Activated T-helper 1 cell treated with Interleukin-2 at 50 U/mL for 16 hours (primary cell): ENCODE measurements at places on chromosomes 4 and X.

DNA sequence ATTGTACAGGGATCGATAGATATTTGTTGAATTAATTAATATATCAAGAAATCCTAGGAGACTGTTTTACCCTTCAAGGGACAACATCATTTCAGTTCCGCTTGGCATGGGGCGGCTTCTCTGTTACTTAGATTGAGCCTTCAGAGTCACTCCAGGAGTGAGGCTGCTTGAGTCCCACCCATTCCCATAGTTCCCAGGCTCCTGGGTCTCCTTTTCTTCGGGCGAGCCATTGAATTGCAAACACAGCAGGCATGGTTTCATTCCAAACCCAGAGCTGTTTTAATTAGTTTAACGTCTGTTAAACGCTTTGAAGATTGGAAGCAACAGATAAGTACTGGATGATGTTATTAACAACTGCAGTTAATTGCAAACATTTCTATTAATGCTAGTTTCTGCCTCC is 571 bp upstream of the EDA start:
- DNase-seq = no peak

GRCh38 chr4:145935253-145936141 is 3.1 kb downstream of the ZNF827 start:
- DNase-seq = no peak

- DNase-seq = no peak
Observed at GRCh38 chr4:127905029-127905428, 24.3 kb downstream of the PLK4 start.

DNA sequence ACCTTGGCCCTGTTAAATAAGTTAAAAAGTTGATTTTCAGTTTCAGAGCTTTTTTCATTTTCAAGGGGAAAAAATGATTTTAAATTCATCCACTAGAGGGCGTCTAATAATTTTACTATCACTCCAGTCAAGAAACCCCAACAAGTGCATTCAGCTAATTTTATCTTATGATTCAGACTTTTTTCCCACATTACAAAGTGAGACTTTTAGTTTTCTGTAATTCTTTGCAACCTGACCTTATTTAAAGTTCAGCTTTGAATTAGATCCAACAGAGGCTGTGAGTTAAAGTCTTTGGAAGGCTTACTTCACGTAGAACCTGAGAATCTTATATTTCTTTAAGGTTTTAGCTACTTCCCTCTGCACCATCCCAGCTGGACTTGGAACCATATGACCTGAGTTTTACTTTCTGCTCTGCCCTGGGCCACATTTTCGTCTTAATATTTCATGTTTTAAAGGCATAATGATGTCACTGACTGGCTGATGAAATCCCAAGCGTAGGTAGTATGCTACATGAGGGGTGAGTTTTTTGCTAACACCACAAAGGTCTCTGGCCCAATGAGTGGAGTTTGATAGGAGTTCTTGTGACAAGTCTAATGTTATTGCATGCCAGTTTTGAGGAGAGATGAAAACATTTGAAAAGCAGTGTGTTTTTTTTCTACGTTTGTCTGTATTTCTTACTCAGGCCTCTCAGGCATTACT is 7.2 kb downstream of the GNRHR start:
- no peak for DNase-seq

GRCh38 chr4:81789741-81790399 is 318.2 kb upstream of the RASGEF1B start:
- no peak for DNase-seq

- no peak for DNase-seq
Observed at GRCh38 chr4:8029689-8030088, 90.0 kb upstream of the AFAP1 start.

- no peak for DNase-seq
Observed at GRCh38 chrX:39164212-39164611, 363.0 kb downstream of the MID1IP1 start.

DNA sequence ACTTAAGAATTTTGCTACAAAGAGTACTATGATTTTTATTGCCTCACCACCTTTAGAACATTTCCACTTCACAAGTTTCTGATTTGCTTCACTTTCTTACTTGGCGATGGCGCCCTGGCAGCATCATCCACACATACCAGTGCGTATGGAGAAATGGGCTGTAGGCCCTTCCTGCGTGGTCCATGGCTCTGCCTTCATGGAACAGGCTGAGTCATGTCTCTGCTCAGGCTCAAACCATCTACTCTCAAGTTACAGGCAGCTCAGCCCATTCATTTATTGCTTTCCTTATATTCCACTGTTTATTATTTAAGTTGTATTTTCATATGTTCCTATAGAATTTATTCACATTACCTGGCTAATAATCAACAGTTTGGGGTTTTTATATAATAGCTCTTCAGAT is 21.1 kb downstream of the CASP3 start:
- DNase-seq = no peak

- peak; percentile 11 for DNase-seq
Observed at GRCh38 chr4:1012034-1012739, 761 bp downstream of the FGFRL1 start.

DNA sequence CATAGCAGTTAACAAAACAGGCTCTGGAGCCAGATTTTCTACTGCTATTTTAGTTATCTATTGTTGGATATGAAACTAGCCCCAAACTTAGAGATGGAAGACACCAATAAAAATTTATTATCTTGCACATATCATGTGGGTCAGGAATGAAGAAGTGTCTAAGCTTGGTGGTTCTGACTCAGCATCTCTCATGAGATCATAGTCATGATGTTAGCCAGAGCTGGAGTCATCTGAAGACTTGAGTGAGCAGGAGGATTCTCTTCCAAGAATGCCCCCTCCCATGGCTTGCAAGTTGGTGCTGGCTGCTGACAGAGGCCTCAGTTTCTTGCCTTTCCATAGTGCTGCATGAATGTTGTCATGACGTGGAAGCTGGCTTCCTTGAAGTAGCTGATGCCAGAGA is 68.2 kb upstream of the TAPT1 start:
- DNase-seq = no peak

DNA sequence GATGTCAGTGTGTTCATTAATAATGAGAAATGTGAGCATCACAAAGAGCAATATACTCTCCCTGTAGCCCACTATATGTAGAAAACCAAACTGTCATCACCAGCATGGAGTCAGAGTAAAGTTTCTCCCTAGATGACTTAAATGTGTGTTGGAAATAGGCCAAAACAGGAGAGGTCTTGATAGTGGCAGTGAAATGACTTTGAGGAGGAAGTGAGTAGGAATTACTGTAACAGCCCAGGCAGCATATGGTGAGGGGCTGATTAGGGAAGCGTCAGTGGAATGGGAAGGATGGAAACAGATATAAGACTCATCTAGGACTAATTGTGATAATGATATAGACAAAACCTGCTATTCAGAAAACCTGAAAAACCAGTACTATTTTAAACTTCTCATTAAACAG is 83.9 kb downstream of the ATXN3L start:
- DNase-seq = no peak

GRCh38 chrX:14927401-14927800 is 54.2 kb downstream of the MOSPD2 start:
- no peak for DNase-seq

- no peak for DNase-seq
Observed at GRCh38 chr4:94304365-94304971, 38.2 kb downstream of the HPGDS start.

DNA sequence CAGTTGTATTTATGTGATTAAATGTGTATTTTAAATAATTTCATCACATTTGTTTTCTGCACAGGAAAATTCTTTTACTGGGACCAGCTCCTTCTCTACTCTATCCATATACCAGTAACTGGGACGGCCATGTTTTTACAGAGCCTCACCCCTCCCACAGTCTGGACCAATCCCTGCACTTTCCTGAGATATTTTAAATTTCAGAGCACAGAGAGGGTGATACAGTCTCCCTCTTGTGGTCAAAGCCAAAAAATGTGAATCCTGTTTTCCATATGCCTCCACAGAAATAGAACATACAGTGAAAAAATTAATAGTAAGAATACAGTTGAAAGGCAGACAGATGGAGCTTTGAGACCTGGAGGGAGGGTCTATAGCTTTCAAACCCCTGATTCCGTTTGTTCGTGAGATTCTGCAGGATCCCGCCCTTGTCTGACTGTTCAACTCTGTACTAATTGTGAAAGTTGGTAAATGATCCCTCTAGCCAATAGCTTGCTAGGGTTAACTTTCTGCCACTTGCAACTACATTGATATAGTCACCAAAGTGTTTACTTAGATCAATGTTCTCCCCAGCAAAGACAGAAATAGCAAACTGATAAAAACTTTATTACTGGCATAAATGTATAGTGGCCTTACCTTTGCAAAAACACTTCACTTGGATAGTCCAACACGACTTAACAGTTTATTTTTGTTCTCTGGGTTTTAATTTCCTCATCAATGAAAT is 172.2 kb downstream of the PPARGC1A start:
- DNase-seq = no peak

- no peak for DNase-seq
Observed at GRCh38 chr4:95294321-95294720, 254.5 kb downstream of the UNC5C start.

GRCh38 chr4:84366161-84366560 is 132.9 kb downstream of the NKX6-1 start:
- no peak for DNase-seq

- DNase-seq = no peak
Observed at GRCh38 chrX:134676436-134676835, 18.2 kb upstream of the PLAC1 start.

GRCh38 chr4:121822796-121823504 is 733 bp downstream of the CCNA2 start:
- DNase-seq = no peak

DNA sequence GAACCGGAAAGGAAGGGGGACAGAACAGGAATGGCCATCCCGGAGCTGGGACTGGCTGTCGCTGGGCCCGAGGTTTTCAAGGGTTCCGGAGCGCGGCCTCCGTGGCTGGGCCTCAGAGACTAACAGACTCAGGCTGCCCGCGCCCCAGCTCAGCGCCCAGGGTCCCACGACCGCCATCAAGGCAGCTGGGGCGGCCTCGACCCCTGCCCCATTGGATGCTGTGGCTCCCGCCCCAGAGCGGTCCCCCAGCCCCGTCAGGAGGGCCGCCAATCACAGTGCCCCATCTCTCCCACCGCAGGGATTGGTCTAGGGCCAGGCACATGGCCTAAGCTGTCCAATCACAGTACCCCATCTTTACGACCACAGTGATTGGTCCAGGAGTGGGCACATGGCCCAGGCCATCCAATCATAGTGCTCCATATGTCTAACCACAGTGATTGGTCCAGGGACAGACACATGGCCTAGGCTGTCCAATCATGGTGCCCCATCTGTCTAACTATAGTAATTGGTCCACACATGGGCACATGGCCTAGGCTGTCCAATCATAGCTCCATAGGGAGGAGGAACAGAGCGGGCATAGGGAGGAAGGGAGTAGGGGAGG is 105.3 kb upstream of the NKX1-1 start:
- DNase-seq = no peak

GRCh38 chr4:151728679-151729078 is 32.1 kb downstream of the GATB start:
- DNase-seq = no peak

GRCh38 chrX:11781133-11781532 is 23.1 kb downstream of the MSL3 start:
- no peak for DNase-seq

DNA sequence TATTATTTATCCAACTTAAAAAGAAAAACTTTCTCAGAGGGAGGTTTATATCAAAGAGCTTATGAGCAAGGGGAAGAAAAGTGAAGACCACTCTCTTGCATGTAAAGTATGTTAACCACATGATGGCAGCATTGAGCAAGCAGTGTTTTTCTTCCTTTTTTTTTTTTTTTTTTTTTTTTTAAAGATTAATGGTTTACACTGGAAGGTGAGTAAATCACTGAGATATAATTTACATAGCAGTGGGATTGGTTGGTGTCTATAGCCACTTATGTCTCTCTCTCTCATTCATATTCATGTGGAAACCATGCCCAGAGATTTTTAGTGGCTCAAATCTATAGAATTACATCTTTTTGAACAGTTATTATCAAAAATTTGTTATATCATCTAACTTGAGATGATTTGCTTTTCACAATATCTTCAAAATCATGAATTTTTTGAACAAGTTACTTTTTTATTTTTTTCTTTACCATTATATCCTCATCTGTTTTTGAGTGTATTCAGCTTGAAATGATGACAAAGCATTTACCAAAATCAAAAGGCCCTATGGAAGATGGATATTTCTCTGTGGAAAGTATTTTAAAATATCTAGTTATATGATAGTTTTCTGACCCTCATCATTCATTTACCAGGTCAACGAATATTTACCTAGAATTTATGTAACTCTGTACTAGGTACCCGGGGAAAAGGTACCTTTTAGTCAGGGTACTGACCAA is 31.6 kb downstream of the MTHFD2L start:
- DNase-seq = no peak

DNA sequence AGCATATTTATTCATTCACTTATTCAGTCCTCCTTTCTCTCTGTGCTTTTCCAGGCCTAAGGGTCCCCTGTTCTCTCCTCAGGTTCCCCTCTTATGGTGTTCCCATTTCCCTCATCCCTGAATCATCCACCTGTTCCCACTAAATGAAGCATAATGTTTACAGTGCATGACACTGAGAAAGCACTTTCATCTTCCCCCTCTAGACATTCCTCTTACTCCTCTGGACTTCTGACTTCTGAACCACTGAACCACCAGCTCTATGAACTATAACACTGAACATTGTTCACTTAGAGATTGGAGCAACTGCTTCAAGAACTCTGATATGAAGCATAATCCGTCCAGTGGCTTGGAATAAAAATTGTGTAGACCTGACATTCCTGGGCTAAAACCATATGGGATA is 59.5 kb downstream of the CD38 start:
- no peak for DNase-seq

- no peak for DNase-seq
Observed at GRCh38 chr4:104989371-104989770, 157.3 kb upstream of the TET2 start.

GRCh38 chr4:6297266-6297815 is 27.7 kb downstream of the WFS1 start:
- DNase-seq = no peak

DNA sequence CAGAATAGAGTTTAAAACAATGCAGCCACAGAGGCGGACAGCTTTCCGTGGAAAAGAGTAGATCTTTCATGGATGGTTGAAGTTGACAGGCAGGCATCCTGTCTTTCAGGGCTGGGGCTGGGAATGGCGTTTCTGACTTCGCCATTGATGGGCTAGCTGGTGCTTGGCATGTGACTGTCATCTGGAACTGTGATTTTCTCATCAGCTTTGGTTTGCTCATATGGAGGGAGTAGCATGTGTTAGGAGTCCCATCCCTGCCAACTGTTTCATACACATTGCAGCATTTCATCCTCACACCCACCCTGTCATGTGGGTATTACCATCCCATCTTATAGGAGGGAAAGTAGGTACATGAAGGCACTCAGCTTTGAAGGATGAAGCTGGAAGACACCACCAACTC is 49.2 kb upstream of the STX18 start:
- no peak for DNase-seq

DNA sequence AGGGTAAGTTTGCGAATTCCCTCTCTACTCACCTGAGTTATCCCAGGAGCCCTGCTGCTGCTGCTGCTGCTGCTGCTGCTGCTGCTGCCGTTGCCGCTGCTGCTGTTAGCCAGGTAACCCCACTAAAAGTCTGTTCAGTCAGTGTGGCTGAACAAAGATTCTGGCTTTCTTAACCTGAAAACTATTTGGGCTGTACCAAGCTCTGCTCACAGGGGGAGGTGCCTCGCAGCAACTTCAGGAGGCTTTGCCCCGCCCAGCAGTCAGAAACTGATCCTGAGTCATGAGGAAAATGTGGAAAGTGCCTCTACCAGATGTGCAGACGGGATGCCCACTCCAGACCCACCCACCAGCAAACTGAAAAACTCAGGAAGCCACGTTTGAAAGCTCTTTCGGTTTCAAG is at the start of gene CAPN6:
TSS of gene CAPN6 (minus strand) at position 145 of the 400 bp plus-strand sequence. CDS start 6,547 bp downstream, outside the sequence.
- DNase-seq = no peak
